NCI-H1930 (cell line): ENCODE measurements at places on chromosomes 7 and 10.
A peak's percentile ranks its signal among the peaks of the same experiment; 100 is the strongest.

DNA sequence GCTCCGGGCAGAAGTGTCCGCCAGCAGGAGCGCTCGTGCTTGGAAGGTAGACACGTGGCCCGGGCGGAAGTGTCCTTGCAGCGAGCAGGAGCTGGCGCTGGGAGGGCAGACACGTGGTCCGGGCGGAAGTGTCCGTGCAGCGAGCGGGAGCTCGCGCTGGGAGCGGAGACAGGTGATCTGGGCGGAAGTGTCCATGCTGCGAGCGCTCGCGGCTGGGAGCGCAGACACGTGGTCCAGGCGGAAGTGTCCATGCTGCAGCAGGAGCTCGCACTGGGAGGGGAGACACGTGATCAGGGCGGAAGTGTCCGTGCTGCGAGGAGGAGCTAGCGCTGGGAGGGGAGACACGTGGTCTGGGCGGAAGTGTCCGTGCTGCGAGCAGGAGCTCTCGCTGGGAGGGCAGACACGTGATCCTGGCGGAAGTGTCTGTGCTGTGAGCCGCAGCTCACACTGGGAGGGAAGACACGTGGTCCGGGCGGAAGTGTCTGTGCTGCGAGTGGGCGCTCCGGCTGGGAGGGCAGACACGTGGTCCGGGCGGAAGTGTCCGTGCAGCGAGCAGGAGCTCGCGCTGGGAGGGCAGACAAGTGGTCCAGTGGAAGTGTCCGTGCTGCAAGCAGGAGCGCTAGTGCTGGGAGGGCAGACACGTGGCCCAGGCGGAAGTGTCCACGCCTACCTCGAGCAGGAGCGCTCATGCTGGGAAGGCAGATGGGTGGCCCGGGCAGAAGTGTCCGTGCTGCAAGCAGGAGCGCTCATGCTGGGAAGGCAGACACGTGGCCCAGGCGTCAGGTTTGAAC is 41.1 kb upstream of the PRKAR1B start:
- DNase-seq, result no peak

DNA sequence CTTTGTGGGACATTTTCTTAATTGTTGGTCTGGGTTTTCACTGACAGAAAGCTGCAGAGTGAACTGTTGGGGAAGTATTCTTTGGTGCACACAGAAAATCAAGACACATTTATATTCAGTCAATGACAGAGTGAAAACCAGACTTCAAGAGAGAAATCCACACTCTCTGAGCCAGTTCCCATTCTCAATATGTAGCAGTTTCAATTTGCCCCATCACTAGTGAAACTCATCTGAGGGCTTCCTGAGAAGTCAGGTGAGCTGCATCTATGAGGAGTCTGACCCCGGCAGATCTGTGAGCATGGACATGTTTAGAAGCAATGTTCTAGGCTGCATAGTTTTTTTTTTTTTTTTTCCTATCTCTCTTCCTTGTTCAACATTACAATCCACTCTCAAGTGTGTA is 163.7 kb upstream of the AHR start:
- no peak for DNase-seq

DNA sequence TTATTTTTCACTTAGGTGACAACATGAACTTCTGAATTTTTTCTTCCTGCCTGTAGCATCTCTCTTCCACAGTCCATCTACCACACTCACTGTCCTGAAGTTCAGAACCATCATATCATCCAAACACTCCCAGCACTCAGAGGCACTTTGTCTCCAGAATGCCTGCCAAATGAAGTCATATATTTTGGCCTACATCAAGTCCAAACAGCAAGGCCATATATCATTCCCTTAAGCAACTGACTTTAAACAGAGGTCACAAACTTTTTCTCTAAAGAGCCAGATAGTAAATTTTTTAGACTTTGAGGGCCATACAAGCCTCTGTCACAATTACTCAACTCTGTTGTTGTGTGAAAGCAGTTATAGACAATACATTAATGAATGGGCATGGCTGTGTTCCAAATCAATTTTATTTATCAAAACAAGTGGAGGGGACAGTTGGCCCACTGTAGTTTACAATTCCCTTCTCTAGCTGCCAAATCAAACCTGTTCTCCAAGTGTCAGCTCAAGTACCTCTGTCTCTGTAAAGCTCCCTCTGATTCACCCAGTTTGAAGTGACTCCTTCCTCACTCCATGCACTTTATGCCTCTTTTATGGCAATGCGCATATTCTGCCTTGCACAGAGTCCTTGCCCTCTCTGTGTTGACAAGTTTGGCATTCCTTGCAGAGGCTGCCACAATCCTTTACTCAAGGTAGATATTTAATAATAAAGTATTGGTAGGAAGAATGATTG is 305.7 kb downstream of the FZD1 start:
- DNase-seq, result no peak

GRCh38 chr10:26987851-26988250 is 112.4 kb downstream of the ANKRD26 start:
- DNase-seq, result no peak

- DNase-seq, result no peak
Observed at GRCh38 chr10:128777342-128777741, 651.1 kb upstream of the MKI67 start.

DNA sequence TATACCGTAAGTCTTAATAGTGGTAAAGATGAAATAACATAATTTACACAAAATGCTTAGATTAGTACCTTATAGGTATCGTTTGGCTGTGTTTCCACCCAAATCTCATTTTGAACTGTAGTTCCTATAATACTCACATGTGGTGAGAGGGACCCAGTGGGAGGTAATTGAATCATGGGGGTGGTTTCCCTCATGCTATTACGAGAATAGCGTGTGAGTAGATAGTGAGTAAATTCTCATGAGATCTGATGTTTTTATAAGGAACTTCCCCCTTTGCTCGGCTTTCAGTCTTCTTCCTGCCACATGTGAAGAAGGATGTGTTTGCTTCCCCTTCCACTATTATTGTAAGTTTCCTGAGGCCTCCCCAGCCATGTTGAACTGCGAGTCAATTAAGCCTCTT is 426.3 kb upstream of the POT1 start:
- no peak for DNase-seq

DNA sequence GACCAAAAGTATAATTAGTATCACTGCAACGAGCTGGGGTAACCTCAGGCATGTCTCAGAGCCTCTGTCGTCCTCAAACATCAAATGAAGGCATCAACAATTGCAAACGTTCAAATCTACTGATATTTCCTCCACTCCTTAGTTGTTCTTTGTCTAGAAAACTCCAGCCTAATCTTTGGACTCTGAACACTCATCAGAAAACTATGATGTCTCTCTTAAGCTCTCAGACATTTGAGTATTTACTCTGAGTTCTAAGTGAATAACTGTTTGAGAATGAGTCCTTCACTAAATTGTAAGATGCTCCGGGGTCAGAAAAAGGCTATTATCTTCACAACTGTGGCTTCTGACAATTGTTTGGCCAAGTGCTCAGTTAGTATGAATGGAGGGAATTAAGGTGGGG is 536.4 kb downstream of the NRG3 start:
- no peak for DNase-seq

GRCh38 chr7:134931487-134931886 is 54.8 kb upstream of the AGBL3 start:
- no peak for DNase-seq

- no peak for DNase-seq
Observed at GRCh38 chr7:124898531-124898930, 31.1 kb downstream of the POT1 start.

DNA sequence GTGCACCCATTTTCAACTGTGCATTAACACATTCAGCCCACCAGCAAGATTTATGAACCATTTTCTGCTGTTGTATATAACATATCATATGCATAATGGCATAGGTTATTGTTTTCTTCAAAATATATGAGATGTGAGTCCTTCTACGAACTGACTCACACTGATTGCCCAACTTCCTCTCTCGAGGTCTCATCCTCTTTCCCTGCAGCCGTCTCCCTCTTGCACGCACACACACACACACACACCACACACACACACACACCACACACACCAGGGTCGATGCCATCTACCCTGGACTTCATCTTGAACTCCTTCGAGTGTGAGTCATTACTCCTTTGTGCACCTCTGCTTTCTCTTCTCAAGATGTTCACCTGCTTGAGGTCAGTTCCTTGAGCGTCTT is 36.7 kb downstream of the EGFR start:
- DNase-seq, result no peak

- no peak for DNase-seq
Observed at GRCh38 chr7:157617401-157617800, 280.6 kb downstream of the DNAJB6 start.

GRCh38 chr10:127578259-127578960 is 29.3 kb downstream of the NPS start:
- no peak for DNase-seq

- peak; percentile 44 for DNase-seq
Observed at GRCh38 chr10:91709394-91709798, 76.5 kb upstream of the PPP1R3C start.

GRCh38 chr10:80288849-80289248 is 609 bp downstream of the MAT1A start:
- DNase-seq, result no peak
